CD4-positive, alpha-beta T cell treated with Interferon alpha-2 for 1 hour (primary cell): ENCODE measurements at places on chromosomes 12 and 14.

DNA sequence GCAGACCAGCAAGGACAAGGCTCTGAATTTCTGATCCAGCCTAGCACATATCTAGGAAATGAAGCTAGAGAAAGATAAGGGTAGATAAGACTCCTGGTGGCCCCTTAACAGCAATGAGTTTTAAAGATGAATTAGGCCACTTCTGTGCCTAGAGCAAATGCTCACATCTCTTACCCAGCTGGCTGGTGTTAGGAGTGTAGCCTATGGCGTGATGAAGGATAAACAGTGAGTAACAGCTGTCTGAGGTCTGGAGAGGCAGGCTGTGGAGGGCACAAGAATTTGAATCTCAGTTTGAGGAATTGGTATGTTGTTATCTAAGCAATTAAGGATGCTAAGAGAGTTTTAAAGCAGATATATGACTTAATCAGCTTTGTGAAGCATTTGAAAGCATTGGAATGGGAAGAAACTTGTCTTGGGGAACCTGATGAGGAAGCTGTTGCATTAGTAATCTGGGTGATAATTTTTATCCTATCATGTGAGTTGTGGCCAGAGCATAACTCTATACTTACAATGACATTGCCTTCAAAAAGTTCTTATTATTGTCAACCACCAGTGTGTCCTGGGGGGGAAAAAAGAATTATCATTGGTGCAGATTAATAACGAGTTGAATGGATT lies 161.8 kb downstream of the SRGAP1 start:
- DNase-seq, result no peak

GRCh38 chr14:71539650-71540285 lies 392.5 kb upstream of the RGS6 start:
- no peak for DNase-seq

- no peak for DNase-seq
These were observed 4.3 kb downstream of the OSBPL8 start for GRCh38 chr12:76555231-76555767.

- peak; percentile 0 for DNase-seq
These were observed 50.7 kb upstream of the ATF7IP start for GRCh38 chr12:14314801-14315200.

DNA sequence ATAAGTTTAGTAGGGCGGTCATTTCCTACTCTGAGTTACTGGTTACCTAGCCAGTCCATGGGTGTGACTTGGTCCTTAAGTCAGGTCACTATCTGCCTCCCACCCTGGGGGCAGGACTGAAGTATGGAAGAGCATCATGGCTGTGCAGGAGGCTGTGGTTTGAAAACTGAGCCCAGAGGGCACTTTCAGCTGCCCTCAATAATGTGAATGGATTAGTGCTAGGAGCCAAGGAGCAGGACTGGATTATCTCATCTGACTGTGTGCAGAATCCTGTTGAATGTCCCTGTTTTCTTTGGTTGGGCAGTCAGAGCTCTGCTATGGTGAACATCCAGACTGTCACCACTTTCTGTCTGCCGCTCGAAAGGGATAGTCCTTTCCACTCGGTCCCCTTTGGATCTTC lies 1.6 kb downstream of the ATXN7L3B start:
- no peak for DNase-seq

DNA sequence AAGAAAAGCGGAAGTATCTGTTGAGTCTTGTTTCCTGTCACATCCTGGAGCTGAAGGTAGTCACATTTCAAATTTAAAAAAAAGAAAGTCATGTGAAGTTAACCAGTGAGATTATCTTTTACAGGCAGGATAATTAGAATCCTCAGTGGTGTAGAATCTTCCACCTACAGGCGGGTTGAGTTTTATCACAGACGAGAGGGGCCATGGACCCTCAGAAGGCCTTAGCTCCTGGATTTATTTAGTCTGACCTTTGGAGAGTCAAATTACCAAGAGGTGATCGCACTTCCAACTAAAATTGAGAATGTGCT lies 13.0 kb upstream of the GNG2 start:
- no peak for DNase-seq

DNA sequence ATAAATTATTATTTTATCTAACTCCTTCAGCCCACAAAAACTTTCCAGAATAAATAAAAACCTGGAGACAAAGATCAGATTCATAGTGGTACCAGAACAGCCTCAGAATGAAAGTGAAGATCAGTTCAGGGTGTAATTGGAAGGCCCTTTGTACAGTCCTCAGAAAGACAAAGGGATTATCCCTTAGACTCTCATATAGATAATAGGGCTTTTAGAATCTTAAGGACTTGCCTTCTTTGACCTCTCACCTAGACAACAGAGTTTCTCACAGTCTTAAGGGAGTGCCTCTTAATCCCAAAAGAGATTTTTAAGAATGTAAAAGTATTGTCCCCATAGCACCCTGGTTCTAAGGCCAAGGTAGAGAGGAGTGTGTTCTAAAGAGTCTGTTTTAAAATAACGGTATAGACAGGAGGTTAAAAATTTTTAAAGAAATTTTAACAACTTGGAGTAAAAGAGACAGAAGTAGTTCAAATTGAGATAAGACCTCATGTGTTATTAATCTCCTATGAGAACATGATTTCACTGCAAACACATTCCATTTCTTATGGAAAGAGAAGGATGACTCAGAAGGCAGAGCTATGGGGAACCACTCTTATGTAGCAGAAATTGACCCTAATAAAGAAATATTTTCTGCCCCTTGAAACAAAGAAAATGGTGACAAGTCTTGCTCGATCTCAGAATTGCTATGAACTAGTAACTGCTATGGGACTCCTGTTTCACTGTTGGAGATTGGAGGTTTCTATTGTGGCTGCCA lies 24.2 kb upstream of the NOVA1 start:
- no peak for DNase-seq

GRCh38 chr12:91249054-91249453 lies 66.4 kb upstream of the DCN start:
- no peak for DNase-seq

- DNase-seq, result no peak
These were observed 13.9 kb downstream of the ACTR6 start for GRCh38 chr12:100214518-100214917.

DNA sequence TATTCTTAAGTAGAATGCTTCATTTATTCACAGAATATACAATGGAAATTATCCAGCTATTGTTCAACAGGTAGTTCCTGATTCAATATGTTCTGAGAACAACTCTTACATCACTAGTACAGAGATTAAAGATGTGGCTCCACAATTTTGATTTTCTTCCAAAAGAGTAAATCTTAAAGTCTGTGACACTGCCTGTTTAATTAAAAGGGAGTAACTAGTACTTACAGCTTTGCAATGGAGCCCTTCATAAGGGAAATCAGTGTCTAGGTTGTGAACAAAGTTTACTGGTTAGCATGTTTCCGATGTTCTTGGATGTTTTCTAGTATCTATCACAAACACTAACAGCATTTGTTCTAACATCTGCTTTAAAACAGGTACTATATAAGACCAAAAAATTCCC lies 30.8 kb downstream of the MIA2 start:
- DNase-seq, result no peak

DNA sequence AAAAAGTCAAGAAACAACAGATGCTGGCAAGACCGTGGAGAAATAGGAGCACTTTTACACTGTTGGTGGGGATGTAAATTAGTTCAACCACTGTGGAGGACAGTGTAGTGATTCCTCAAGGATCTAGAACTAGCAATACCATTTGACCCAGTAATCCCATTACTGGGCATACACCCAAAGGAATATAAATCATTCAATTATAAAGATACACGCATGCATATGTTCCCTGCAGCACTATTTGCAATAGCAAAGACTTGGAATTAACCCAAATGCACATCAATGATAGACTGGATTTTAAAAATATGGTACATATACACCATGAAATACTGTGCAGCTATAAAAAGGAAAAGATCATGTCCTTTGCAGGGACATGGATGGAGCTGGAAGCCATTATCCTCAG lies 18.0 kb upstream of the CATSPERB start:
- DNase-seq, result no peak

GRCh38 chr12:65930114-65930828 lies 106.0 kb downstream of the HMGA2 start:
- no peak for DNase-seq

- DNase-seq, result no peak
These were observed 296.2 kb downstream of the GPHN start for GRCh38 chr14:66804141-66804540.

DNA sequence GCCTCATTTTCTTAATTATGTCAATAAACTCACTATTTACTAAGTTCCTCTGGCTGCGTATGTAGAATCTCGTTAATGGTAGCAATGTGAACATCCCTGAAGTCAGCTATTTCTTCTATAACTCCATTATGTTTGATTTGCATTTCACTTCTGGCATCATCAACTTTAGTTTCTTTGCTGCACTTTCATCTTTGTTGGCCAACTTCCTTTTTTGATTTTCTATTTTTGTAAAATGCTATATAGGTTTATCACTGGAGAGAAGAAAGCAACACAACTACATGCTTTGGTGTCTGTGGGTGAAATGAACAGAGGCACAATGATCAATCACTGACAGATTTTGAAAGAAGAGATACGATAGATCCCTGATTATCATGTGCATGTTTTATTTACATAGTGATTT lies 58.5 kb upstream of the ATF7IP start:
- DNase-seq, result no peak

GRCh38 chr14:60197629-60198303 lies 32.6 kb upstream of the DHRS7 start:
- DNase-seq, result no peak

GRCh38 chr14:25909045-25909747 lies 688.6 kb downstream of the NOVA1 start:
- DNase-seq, result no peak

DNA sequence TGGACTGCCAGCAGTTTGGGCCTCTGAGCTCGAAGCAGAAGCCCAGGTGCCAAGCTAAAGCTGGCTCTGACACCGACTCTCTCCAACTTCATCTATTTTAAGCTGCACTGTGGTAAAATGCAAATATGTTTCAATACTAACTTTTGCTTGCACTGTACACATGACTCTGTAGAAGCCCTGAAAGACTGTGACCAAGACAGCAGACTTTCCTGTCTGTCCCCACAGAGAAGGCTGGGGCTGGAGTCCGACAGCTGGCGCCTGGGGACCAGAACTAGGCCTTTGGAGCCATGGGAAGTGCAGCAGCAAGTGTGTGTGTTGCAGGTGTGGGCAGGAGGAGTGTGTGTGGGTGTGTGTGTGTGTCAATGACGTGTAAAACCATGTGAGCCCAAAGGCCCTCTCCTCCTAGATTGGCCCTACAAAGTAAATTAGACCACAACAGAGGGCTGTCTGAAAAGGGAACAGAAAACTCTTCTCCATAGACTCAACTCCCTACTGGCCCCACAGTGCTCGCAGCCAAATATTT lies 16.4 kb upstream of the RAB35 start:
- DNase-seq, result no peak

- DNase-seq, result no peak
These were observed 87.3 kb upstream of the RMST start for GRCh38 chr12:97375310-97375709.
